ENCODE measurements at places on chromosomes 5 and 9. TPM values are rescaled to one million over a fixed set of nuclear protein-coding genes. Genes with fewer than 3 reads are reported as not detected.

GRCh38 chr5:133706506-133707430 lies 94.4 kb upstream of the FSTL4 start:
- no peak for DNase-seq

DNA sequence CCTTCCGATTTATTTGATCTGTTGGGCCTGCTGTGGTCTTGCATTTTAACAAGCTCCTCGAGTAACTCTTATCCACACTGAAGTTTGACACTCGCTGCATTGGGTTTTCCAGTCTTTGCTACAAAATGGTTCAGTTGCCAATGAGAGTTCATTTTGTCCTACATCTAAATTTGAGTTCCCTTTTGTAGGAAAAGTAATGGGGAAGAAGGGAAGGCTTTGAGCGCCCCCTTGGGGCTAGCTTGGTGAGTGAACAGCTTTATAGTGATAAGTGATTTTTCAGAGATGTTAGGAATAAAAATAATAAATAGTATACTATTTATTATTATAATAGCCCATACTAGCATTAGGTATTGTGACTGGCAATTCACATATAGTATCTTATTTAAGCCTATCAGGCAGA lies 89.9 kb upstream of the GNAQ start:
- peak; percentile 44 for DNase-seq

DNA sequence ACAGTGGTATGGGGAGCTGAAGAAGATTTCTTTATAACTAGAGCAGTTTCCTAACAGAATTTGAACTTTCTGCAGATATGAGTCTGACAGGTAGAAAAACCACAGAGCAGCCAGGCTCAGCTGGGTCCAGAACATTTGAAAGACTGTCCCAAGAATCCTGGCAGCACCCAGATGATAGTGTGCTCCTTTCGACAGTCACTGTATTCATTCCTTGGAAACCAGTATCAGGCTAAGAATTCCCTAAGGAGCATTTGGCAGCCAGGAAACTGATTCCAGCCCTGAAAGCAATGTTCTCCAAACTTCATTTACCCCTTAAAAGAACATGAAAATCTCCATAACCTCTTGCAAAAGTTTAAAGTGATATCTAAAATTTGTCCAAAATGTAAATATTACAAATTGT lies 123.0 kb upstream of the MTAP start:
- no peak for DNase-seq

DNA sequence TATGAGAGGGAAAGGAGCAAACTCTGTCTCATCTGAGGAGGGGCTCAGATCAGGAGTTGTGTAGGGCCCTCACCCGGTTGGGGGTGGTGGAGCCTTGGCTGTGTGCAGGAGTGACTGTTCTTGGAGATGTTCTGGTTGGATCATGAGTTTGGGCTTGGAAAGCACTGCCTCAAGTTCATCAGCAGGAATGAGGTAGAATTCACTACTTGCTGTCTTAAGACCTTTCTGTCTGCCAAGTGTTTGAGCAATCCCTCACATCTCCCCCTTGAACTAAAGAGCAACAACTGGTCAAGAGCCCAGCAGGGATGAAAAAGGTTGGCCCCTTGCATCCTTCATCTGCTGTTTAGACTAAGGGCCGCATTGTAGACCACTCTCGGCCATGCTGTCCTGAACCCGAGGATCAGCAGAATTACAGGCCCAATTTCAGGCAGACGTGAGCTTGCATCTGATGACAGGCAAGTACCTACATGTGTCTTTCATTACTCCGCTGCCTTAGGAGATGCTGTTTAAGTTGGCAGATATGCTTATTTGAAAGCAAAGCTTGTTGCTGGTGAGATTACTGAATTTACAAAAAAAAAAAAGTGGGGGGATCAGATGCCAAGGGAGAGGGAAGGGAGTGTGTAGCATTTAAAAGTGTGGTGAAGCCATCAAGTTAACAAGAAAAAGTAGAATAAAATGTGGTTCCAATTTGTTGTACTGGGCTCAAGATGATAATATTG lies 36.4 kb downstream of the PIK3R1 start:
- no peak for DNase-seq

DNA sequence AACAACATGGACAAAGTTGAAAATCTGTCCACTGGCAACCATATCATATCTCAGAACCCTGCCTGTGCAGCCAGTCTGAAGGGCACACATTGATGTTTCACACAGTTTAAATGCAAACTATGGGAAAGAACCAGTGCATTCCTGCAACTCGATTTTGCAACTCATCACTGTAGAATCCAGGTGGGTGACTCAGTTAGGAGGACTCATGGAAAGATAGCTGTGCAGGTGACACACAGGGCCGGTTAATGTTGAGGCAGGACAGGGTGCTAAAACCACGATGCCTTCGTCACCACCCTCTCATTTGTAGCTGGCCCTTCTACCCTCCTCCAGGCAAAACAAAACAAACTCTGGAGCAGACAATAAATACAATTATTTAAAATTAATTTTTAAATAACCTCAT lies 62.8 kb downstream of the TLE1 start:
- DNase-seq: no peak

The IL9 gene
- not detected for polyA plus RNA-seq

DNA sequence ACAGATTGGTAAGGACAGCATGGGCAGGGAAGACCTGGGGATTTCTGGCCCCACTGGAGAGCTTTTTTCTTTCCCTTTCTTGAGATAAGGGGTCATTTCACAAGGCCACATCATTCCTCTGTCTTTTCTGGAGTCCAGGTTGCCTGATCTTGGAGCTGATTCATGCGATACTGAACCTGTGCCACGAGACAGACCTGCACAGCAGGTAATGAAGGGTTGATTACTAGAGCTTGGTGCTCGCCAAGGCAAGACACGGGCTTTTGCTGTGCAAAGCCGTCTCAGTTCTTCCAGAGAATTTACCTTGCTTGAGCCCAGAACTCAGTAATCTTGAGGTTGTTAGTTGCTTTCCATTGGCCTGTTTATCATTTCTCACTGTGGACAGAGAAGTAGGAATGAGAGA lies 39.2 kb downstream of the NUP188 start:
- DNase-seq: no peak

DNA sequence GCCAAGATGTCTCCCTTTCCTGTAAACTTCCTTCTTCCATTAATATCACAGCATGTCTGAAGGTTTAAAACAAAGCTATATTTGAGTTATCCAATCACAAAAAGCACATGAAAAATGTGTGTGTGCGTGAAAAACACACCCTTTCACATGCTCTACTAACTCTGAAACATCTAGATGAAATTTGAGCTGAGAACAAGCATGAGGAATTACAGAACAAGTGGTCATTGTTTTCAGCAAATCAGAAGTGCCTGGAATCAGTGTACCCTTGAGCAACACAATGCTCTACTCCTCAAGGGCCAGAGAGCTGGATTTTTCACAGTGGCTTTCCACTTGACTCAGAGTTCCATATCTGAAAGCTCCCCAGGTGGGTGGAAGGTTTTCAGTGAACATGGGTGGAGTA lies 255.9 kb downstream of the PSAT1 start:
- DNase-seq: no peak

DNA sequence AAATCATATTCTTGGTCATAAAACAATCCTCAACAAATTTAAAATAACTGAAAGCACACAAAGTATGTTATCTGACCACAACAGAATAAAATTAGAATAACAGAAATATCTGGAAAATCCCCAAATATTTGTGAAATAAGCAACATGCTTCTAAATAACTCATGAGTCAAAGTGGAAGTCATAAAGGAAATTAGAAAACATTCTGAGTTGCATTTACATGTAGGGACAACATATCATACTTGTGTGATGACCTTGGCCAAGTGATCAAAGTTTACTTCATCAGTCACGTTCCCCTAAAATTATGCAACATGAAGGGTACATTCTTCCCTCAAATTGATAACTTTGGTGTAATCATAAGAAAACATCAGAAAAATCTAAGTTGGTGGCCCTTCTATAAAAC lies 64.7 kb downstream of the CSF2 start:
- DNase-seq: no peak

GRCh38 chr5:39169081-39169480 lies 50.3 kb downstream of the FYB1 start:
- DNase-seq: no peak

- DNase-seq: no peak
Observed at GRCh38 chr9:78011049-78011448, 20.6 kb downstream of the GNAQ start.

DNA sequence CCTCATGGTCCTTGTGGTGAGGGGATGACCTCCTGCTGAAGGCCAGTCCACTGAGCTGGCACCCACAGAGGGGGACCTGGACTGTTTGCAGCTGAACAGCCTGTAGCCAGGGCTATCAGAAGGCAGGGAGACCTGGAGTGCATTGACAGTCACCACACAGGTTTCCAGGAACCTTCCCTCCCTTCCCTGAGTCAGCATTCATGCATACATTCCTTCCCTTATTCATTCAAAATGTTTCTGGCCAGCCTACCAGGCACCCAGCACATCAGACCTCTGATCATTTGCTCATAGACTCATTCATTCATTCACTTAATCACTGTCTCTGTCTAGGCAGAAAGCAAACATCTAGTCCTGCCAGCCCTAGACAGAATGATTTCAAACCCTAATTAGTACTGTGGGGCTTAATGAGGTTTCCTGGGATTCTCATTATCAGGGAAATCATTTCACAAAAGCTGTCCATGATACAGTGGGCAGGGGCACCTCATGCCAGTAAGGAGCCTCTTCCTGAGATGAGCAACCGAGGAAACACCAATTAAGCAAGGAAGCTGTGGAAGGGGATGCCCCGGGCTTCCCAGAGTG lies 110.1 kb upstream of the PPP1R26 start:
- no peak for DNase-seq

GRCh38 chr5:111099058-111099778 lies 7.1 kb downstream of the WDR36 start:
- DNase-seq: no peak

GRCh38 chr9:131138676-131139075 lies 13.3 kb downstream of the NUP214 start:
- no peak for DNase-seq

GRCh38 chr5:14962604-14963003 lies 91.0 kb upstream of the ANKH start:
- no peak for DNase-seq

The LHFPL2 gene
- 58.7 TPM for polyA plus RNA-seq

The LTC4S gene
- 2.8 TPM for polyA plus RNA-seq

GRCh38 chr5:9559965-9560364 lies 14.1 kb upstream of the SEMA5A start:
- no peak for DNase-seq

The IL7R gene
- 0.90 TPM for polyA plus RNA-seq

- peak; percentile 68 for DNase-seq
Observed at GRCh38 chr9:91945277-91946085, 4.5 kb downstream of the ROR2 start.

The TLR4 gene
- polyA plus RNA-seq: 9.9 TPM

The HAPLN1 gene
- 6.2 TPM for polyA plus RNA-seq

DNA sequence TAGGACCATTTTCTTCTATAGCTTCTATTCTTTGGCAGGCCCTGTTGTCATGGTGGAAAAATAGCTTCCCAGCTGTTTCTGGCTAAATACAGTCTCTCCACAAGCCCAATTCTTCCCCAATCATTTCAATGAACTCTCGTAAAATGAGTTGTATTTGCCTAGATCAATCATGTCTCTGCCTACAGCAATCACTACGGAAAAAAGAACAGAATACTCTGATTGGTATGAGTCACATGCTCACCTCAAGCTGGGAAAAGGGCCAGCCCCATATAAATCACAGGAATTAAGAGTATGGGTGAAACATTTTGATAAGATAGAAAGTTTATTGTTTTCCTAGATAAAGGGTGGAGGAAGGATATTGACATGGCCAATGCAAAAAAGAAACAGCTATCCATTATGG lies 711.4 kb downstream of the EFNA5 start:
- no peak for DNase-seq

DNA sequence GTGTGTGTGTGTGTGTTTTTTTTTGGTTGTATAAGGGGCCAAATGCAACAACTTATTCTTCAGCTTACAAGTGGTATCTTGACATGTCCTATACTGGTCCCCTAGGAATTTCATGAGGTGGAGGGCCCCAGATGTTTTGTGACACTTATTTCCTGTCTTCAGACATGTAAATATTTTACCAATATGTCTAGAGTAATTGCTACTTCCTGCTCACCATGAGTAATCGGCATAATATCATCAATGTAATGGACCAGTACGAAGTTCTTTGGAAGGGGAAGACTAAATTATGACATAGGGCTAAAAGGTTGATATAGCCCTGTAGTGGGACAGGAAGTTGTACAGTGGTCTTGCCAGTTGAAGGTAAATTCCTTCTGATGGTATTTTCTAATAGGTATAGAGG lies 3.7 kb upstream of the OTULIN start:
- DNase-seq: no peak

DNA sequence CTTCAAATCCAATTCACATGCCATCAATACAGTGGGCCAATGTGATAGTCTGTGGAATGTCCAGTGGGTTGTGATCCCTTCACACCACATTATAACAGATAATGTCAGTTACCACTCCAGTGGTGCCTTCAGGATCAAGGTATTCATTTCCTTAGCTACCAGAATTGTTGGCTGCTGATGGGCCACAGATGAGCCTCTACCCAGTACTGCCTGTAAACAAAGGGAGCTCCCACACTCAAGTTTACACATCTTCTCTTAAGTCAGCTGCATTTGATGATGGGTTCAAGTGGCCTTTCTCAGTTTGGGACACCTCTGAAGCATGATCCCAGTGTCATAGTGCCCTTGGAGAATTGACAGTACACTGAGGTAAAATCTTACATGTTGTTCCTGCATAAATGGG lies 477.0 kb upstream of the CD180 start:
- no peak for DNase-seq

GRCh38 chr5:32572778-32573480 lies 12.4 kb upstream of the SUB1 start:
- DNase-seq: no peak

The ANGPTL2 gene
- polyA plus RNA-seq: 13.8 TPM

The MYMK gene
- polyA plus RNA-seq: not detected

GRCh38 chr9:114346146-114346545 lies 16.5 kb downstream of the ORM2 start:
- no peak for DNase-seq

DNA sequence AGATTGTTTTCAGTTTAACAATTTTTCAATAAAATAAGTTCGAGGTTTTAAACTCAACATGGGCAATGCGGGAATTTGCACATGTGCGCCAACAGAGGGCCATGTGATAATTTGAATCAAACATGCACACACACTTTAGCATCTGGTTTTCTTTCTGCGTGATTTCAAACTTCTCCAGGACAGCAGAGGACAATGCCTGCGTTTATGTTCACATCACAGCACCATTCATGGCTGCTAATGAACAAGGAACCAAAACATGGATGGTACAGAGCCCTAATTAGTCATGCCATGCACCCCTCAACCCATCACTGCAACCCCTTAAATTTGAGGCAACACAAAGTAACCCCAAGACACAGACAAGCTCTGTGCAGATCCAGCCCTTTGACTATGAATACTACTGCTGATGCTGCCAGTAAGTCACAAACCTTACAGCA lies 2.8 kb downstream of the SHC3 start:
- DNase-seq: no peak

The FLT4 gene
- 27.5 TPM for polyA plus RNA-seq

Measured in right renal pelvis (tissue), 4 donors.